ENCODE measurements at places on chromosomes 6 and 20.

GRCh38 chr6:139547122-139547776, 172.8 kb upstream of the CITED2 start:
- peak; percentile 37 for DNase-seq

DNA sequence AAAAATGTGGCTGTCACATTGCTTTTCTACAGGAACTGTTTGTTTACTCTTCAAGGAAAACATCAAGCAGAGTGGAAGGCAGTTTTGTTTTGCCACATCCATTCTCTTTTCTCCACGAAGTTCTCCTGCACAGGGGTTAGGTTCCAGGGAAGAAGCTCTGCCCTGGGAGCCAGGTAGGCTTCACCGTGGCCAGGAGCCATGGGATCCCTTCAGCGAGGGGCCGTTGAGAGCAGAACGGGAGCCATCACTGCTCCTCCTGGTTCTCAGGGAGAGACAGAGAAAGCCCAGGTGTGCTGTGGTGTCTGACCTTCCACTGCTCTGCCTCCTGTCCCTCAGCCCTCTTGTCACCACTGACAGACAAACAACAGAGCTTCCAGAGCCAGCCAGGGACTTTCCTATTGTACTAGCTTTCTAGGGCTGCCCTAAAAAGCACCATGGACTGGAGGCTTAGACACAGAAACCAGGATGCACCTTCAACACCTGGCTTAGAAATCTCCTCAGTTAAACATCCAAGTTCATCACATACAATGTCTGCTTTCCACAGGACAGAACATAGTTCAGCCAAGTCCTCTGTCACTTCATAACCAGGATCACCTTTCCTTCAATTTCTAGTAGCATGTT, 75.6 kb upstream of the SLC22A23 start:
- DNase-seq = no peak

DNA sequence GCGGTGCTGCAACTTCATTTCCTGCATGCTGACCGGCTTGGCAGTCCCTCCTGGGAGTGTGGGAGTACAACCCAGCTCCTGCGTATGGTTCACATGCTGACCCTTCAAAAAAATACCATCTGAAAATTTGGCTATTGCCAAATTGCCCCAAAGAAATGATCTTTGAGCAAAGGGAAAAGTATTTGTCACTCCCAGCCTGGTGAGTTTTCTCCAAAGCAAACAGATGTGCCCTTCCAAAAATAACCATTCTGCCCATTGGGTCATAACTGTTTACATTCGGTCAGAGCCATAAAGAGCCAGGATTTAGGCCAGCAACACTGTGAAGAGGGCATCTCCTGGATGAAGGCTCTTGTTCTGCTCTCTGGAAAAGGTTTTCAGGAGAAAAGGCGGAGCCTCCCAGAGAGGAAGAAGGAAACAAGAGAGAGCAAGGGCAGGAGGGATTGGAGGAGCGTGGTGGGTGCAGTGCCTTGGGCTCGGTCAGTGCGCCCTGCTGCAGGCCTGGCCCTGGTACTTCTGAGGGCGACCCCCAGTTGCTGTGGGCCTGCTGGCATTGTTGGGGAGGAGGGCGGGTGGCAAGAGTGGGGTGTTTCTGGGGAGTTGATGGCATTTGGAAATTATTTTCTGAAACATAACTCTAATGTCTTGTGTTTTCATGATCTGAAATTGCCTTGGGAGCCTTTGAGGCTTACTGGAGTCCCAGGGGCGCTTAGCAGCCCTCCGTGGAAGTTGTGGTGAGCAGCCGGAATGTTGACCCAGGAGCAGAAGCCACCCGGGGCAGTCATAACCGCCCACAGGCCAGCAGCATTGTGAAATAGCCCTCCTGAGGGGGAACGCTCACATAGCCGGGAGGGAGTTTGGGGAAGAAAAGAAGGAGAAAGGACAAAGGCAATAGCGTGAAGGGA, 248.4 kb downstream of the MYLK4 start:
- DNase-seq = peak; percentile 20

DNA sequence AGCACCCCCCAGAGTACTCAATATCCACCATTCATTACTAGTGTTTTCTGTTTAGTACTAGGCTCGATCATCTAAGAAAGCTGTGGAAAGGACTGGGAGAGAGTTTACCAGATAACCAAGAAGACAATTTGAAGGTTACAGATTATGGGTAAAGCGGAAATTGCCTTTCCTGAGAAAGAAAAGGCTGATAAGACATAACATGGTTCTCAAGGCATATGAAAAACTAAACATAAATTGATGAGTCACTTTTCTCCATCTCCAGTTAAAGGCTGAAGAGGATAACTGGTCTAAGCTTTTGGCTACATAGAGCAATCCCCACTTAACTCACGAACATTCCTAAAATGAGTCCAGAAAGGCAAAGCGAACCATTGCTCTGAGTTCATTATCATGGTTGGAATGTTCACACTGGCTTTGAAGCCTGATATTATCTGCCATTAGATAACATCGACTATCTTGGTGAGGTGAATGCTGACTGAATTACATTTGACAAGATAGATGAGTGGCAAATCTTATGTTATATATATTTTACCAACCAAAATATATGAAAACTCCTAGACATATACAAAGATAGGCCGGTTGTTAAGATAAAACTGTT, 65.8 kb downstream of the BTBD9 start:
- no peak for DNase-seq

DNA sequence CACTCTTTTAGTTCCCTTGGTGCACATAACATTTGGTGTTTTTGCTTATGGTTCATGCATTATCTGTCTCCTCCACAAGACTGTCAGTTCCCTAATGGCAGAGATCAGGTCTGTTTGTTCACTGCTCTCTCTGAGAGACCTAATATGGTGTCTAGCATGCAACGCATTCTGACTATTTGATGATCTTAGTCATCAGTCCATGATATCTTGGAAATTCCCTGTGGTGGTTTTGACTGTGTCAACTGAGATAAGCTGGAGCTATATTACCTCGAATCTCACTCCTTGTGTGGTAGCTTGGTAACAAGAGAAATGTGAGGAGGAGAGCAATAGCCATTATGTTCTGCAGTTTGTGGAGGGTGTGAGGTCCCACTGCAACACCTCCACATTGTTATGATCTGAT, 229.8 kb downstream of the FRK start:
- no peak for DNase-seq

DNA sequence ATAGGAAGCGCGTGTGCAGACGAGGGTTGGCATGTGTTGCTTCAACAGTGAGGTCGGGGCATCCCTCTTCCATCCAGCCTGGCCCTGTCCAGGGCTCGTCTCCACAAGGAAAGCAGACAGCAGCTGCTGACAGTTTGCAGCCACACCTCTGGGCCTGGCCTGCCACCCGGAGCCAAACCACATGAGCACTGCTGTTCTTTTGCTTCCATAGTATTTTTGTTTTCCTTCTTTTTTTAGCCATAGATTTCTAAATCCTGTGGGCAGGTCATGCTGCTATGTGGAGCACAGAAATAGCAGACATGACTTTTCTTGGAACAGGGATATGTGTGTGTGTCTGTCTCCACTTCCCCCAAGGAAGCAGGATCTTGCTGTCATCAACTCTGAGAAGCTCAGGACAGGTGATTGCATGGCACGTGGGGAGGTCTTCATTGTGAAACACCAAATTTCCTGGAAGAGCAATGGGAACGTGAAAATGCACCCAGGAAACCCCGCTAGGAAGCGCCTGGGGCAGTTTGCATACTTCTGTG, 167.4 kb downstream of the DTNBP1 start:
- no peak for DNase-seq

DNA sequence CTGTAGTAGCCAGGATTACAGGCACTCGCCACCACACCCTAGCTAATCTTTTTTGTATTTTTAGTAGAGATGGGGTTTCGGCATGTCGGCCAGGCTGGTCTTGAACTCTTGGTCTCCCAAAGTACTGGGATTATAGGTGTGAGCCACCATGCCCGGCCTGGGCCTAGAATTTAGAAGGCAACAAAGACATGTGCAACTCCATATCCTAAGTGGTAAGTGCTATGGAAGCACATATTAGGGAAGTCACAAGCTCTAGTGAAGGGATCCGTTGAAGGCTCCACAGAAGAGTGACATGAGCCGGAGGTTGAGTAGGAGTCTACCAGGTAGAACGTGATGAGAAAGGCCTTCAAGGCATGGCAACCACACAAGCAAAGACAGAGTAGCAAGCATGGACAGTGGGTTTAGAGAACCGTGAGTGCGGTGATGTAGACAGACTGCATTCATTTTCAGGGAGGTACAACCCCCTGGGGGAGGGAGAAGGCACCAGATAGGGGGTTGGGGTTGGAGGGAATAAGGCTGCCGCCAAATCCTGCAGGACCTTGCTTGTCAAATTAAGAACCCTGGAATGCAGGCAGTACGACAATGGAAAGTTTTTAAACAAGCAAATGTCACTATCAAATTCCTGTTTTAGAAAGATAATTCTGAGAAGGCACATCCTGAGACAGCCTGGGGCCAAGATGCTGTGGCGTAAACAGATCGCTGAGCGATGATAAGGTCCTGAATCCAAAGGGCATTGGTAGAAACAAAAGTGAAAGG, 50.2 kb downstream of the ARHGAP18 start:
- no peak for DNase-seq

Data from suppressor macrophage treated with lipopolysaccharide for 1 hour (primary cell).